Lung (tissue), 17 donors: ENCODE measurements at places on chromosomes 7 and 10. TPM values are rescaled to one million over a fixed set of nuclear protein-coding genes. Genes with fewer than 3 reads are reported as not detected.

GRCh38 chr7:25996006-25996408 lies 156.0 kb upstream of the NFE2L3 start:
- DNase-seq: no peak

DNA sequence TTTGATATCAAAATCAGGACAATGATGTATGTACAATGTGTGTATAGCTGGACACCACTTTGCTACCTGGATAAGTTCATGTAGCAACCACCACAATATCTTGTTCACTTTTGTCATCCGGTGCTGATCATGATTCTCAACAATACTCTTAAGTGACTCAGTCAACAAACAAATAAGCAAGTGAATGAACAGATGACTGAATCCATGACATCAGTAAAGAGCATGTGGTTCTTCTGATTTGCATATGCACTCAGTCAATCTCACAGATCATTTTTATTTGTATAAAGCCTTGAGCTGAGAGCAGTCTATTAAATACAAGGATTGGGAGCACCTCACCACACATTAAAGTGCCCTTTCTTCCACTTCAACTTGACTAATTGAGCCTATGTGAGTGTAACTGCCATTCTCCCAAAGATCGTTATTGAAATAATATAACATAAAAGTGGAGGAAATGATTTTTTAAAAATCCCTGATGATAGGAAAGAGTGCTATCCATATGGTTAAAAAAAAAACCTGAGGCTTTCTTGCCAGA lies 69.5 kb downstream of the NPSR1 start:
- no peak for DNase-seq

- no peak for DNase-seq
These were observed 177.6 kb upstream of the MEOX2 start for GRCh38 chr7:15863951-15864625.

DNA sequence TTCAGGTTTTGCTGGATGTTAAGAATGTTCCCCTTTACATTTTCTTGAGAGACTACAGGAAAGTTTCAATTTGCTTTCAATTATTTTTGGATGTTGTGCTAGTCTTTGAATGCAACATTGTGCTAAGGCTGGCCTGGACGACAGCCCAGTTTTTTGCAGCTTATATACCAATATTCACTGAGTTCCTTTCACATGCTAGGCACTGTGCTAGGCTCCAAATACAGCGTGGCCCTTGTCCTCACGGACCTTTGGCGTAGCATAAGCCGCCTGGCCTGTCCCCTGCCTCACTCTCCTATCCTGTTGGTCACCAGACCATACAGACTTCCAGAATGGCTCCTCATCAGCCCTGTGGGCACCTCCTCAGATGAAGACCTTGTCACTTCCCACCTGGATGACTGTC lies 19.5 kb upstream of the HSPA12A start:
- DNase-seq: no peak

- DNase-seq: no peak
These were observed 31.9 kb downstream of the ARL4A start for GRCh38 chr7:12719141-12719919.

DNA sequence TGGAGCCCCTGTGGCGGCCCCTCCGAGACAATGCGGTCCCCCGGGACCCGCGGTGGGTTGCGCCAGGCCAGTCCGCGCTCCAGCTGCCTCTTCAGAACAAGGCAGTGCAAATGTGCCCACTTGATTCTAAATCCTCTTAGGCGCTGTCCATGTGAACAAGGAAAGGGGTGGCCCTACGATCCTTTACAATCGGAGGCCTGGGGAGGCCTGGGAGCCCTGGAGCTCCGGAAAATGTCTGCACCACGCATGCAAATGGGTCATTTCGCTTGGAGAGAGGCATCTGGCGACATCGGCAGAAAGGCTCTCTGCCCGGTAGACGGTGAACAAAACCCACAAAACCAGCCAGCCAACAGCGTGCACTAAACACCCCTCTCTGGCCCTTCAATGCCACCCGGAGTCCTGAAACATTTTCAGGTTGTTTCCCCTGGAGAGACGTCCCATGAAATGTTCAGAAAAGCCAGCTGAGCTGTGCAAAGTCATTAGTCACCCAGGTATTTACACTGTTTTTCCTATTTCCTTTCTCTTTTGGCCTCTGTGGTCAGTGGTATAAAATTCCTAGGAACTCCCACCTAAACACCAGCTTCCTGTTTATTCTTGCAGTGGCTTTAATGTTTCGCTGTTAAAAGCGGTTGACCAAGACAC lies 102.8 kb upstream of the ZNF438 start:
- peak; percentile 65 for DNase-seq

GRCh38 chr10:16902606-16903005 lies 85.4 kb upstream of the RSU1 start:
- DNase-seq: no peak

DNA sequence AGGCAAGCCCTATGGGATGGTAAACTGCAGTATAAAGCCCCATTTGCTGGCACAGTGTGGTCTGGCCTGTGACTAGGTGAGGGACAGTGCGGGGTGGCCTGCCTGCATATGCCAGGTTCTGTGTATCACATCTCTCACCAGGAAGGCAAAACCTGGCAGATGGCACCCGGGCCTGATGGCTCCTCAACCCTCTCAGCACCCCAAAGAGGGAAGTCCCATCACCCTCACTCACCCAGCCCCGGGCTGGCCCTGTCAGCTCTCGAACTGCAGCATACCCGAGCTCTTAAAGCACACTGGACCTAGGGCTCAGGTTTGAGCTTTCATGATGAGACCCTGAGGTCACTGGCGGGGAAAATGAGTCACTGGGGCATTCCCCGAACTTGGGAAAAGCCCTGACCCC lies 130.5 kb downstream of the LHPP start:
- no peak for DNase-seq

GRCh38 chr7:782718-783449 lies 49.4 kb upstream of the SUN1 start:
- no peak for DNase-seq

GRCh38 chr10:87862679-87863052 lies 667 bp downstream of the KLLN start:
- DNase-seq: no peak

The BLNK gene
- 18.7 TPM for total RNA-seq

The ANKRD30A gene
- not detected for total RNA-seq

The ACSM6 gene
- not detected for total RNA-seq
